Stimulated activated CD4-positive, alpha-beta T cell treated with anti-CD3 and anti-CD28 coated beads, Interleukin-4, amount 100 ng/mL, for 4 hours (primary cell): ENCODE measurements at places on chromosomes 16 and 17.

GRCh38 chr17:48198950-48199541 is 91.5 kb downstream of the SNX11 start:
- no peak for DNase-seq

GRCh38 chr16:57231821-57232350 is 13.2 kb upstream of the ARL2BP start:
- DNase-seq = no peak

DNA sequence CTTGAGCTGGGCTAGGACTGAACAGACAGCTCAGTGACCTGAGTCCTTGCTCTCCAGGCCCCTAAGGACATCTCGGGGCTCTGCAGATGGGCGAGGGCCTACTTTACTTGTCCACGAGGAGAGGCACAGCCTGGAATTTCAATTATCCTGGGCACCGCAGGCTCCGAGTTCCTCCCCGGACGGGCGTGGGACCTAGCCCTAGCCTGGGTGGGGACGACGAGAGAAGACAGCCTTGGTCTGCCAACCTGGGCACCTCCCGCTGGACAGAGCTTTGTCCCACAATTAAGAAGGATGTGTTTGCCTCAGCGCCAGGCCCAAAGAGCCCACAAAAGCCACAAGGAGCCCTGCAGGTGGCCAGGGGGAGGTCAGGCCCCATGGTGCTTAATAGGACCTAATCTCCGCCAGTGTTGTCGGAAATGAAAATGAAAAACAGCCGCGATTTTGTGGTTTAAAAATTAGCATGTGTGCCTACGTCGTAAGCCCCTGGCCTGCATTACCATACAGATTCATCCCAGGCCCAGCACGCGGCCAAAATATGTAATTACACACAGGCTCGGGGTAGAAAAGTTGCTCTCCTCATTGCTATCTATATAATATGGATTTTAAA is 51.4 kb upstream of the LHX1 start:
- no peak for DNase-seq

- no peak for DNase-seq
These were observed 270.0 kb downstream of the SLC39A11 start for GRCh38 chr17:72822358-72823023.

GRCh38 chr17:6547336-6547735 is 9.0 kb downstream of the PITPNM3 start:
- no peak for DNase-seq

DNA sequence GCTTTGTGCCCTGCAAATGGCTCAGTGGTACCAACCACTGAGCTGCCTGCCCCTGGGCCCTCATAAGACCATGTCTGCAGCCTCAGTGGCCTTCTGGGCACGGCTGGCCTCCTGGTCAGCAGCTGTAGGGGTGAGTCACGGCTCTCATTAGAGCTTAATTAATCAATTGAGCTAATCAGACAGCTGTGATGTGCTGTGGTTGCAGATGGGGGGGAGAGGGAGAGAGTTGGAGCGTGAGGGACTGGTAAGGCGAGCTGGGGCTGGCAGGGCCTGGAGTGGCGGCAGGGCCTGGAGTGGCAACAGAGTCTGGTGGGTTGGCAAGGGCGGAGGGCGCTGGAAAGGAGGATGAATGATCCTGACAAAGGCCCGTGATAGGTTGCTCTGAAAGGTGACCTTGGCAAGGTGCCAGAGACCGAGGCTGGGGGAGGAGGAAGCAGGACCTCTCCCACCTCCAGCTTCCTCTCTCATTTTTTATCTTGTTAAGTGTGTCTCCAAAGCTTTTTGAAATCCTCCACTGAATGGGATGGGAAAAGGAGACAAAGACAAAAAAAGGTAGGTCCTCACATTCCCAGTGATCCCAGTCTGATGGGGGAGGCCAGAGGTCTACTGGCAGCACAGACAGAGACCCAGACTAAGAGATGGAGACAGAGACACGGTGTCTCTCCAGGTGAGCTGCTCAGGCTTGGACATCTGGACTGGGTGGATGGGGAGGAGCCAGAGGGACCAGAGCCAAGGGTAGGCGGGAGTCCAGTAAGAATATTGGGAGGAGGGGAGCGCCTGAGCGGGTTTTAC is 41.6 kb downstream of the DCAKD start:
- DNase-seq = no peak

DNA sequence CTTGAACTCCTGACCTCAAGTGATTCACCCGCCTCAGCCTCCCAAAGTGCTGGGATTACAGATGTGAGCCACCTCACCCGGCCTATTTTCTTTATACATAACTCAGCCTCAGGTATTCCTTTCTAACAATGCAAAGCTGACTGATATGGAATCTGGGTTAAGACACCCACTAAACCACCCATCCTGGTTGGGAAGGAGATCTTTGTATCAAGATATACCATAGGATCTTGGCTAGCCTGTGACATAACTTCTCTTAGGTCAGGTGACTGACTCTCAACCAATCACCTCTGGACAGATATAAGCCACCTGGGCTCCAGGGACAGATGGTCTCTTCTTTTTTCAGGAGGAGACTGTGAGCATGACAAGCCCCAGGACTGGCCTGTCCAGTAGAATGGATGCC is 51.2 kb upstream of the NKD1 start:
- no peak for DNase-seq

- peak; percentile 43 for DNase-seq
These were observed at the start of gene LITAF for GRCh38 chr16:11586856-11587642. Gene LITAF (minus strand): TSS chr16:11586919. CDS start chr16:11556730, 30,189 bp downstream.

DNA sequence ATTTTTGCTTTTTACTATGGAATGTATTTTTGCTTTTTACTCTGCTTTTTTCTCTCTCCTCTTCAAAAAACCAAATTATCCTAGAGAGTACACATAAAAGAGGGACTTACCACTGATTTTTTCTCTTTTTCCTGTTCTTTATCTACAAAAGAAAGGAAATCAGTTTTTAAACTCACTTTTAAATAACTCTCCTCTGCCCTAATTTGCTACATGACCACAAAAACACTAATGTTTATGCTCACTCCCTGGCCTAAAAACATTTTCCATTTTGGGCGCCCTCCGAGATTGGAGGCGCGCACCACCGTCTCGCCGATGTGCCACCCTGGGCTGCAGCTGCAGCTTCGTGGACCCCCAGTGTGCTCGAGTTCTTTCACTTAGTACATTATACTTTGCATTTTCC is 1.1 kb downstream of the TK2 start:
- DNase-seq = no peak

- DNase-seq = no peak
These were observed 266.7 kb upstream of the SDK2 start for GRCh38 chr17:73910821-73911515.

- DNase-seq = no peak
These were observed 34.7 kb downstream of the YPEL2 start for GRCh38 chr17:59366040-59366757.

DNA sequence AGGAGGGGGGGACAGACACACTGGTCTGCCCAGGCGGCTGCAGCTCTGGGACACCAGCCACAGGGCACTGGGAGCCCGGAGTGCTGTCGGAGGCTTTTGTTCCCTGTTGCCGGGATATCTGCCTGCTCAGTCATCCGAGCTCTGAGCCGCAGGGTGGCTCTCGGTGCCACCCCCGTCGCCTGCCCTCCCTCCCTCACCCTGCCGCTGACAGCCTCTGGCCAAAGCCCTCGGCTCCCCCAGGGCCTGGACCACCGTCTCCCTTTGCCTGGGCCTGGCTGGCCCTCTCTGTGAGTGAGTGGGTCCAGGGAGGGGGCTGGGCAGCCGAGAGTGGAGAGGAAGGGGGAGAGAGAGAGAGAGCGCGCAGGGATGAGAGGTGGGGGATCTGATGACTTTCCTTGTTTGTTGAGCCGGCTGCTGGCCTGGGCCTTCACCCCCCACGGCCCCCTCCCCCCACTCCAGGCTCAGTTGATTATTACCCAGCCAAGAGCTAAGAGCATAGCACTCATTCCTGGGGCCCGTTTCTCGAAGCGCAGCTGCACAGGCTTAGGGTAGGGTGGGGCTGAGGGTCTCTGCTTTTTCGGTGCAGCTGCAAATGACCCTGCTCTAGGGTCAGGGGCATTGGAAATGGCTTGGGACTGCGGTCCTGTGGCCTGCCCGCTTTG is 2.7 kb downstream of the FOXJ1 start:
- no peak for DNase-seq

DNA sequence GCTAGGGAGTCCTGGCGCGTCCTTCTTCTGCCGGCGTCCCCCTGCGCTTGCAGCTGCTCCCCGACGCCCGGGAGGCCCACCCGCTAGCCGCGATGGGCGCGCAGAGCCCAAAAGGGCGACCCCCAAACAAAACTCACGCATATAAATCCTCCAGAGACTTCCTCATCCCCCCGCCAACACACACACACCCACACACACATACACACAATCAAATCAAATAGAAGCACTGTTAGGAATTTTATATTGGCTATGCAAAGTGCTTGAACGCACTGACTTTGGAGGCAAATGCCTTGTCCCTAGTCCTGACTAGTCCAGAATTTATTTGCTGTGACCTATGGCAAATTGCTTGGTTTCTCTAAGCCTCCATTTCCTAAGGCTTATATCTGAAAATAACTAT is 23.8 kb upstream of the CRYM start:
- DNase-seq = no peak

- DNase-seq = no peak
These were observed 55.3 kb downstream of the MYO18A start for GRCh38 chr17:29124925-29125273.

DNA sequence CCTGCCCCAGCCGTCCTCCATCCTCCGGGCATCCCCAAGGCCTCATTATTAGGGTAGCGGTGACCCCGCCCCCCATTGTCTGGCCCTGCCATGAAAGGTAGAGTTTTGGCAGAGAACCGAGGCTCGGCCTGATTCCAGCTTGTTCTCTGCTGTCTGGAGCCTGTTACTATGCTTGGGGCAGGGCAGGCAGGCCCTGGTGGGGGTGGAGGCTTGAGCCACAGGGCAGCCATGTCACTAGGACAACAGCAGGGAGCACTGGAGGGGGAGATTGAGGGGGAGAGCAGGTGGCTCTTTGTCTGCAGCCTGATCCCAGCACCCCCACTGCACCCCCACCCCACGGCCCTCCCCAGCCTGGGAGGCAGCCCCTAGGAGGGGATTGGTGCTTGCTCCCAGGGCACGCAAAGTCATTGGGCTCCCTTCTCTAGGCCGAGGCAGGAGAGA is 15.4 kb downstream of the RHBDL3 start:
- DNase-seq = no peak

GRCh38 chr17:74994440-74994839 is 7.0 kb downstream of the CDR2L start:
- DNase-seq = no peak

DNA sequence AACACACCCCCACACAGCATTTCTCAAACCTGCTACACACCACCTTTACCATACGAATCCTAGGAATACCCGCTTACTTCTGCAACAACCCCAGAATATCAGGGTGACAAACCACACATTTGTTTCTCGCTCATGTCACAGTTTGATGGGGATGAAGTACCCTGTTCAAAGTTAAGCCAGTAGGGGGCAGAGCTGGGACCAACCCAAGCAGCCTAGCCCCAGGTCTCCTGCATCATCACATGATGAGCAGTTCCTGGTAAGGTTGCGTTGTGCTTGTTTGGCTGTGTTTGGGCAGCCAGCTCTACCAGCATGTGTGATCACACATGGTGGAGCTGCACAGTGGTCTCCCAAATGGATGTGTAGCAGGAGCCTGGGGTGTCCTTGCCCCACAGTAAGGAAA is 103.6 kb upstream of the C16orf82 start:
- no peak for DNase-seq

DNA sequence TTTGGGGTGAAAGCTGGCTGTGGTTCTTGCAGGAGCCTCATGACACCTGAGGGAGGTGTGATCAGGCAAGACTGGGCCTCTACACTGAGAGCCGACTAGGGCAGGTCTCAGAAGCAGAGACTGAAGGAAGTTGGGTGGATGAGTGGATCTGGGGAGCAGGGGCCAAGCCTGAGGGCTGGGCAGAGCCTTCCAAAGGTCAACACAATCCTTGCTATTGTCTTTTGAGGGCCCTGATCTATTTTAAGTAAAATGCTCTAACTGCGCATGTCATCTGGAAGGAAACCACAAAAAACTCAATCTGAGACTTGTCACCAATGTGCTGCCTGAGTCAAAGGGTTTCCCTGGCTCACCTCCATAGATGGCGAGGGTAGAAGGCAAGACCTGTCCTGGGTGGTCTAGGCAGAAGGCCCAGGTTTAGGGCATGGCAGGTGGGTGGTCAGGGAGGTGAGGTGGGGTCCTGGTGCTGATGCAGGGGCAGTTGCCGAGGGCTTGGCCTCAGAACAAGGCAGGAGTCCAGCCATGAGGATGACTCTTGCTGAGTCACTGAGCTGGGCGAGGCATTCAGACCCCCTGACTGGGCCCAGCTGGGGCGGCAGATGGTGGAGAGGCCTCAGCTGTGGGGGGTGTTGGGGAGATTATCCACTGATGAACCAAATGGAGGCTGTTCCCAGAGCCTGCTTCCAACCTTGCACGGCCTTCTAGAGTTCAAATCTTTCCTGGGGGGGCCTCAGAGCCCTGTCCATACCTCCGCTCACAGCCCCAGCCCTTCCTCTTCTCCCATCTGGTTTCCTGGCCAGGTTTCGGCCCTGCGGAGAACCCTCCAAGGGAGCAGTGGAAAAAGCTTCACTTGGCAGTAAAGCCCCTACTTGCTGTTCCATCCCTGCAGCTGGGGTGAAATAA is 5.1 kb downstream of the MVP start:
- peak; percentile 40 for DNase-seq

DNA sequence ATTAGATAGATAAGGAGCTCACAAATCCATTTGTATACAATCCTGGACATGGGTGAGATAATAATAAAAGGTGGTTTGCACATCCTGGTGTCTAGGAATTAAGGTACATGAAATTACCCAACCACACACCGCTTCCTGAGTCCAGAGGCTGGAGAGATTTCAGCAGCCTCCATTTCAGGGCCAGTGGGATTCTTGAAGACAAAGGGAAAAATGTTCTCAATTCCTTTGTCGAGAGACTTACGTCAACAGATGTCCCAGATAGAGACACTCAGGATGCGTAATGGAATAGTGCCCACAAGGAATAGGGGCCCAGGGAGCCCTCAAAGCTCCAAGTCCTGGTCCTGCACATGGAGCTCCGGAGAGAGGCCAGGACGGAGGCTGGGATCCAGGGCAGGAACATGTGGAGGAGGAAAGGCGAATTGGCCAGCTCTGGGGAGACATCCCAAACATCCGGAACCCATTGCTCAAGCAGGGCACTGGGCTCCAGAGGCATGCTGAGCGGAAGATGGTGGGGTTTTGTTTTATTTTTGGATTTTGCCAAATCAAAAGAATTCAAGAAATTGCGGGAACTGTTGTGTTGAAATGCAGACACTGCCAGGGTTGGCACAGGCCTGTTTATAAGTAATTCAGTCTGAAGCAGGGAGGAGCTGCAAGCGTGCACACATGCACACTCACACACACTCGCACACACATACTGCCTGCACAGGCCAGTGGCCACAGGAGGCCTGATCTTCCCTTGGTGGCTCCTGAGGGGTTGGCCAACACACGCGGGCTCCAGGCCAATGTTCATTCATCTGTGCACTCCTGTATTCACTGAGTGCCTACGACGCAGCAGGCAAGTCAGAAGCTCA is 97.2 kb downstream of the NOG start:
- DNase-seq = no peak

GRCh38 chr17:49223517-49224197 is 6.9 kb downstream of the PHOSPHO1 start:
- DNase-seq = peak; percentile 39

- no peak for DNase-seq
These were observed 37.9 kb downstream of the SOX8 start for GRCh38 chr16:1019231-1020090.
